ENCODE measurements at places on chromosomes 3 and 15.

- no peak for DNase-seq
Measured at GRCh38 chr3:14837186-14837877, 18.6 kb downstream of the FGD5 start.

- DNase-seq, result no peak
Measured at GRCh38 chr3:196995027-196995426, 26.4 kb upstream of the PIGZ start.

DNA sequence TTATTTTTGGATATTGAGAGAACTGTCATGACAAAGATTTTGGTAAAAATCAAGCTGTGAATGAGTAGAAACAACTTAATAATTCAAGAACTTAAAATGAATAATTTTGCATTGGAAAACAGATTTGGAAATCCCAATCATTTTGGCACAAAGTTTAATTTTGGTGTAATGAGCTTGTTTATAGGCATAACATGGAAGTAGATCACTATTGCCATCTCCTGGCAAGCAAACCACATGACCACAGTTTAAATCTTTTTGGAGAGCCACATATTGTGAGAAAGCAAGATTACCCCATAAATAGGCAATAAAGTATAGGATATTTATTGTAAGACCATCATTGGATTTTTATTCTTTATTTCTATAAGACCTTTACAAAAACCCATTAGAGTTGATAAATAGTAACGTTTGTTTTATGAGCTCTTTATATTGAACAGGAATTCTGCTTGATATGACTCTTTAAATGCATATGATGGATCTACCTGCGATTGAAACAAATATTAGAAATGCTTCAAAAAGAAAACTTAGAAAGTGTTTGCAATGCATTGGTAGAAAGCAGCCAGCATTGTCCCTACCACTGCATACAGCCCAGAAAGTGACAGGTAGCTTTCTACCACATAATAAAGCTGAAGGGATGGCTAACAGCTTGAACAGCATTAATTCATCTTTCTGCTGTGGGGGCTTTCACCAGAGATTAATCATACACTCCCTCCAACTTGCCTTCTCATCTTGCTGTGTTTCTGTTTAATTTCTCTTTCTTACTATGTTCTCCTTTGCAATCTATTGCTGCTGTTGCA lies 766.8 kb downstream of the TBL1XR1 start:
- no peak for DNase-seq

DNA sequence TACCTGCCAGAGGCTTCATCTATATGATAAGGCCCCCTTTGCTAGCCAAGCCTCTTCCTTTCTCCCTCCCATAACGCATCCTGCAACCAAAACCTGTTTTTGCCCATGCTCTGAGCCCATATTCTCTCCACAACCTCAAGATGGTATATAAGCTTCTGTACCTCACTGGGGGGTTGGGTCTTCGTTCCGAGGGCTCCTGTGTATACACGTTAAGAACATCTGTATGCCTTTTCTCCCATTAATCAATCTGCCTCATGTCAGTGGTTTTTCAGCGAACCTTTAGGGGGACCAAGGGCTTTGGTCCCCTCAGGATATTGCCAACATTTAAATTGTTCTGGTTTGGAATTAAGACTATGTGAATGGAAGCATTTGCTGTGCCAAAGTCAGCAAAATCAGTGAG lies 168.0 kb downstream of the PEX5L start:
- no peak for DNase-seq

- no peak for DNase-seq
Measured at GRCh38 chr3:56413911-56414310, 54.4 kb downstream of the ERC2 start.

GRCh38 chr3:10366651-10367101 lies 45.8 kb upstream of the SEC13 start:
- DNase-seq, result peak; percentile 41

GRCh38 chr15:81481346-81481745 lies 107.3 kb upstream of the TMC3 start:
- DNase-seq, result no peak

GRCh38 chr3:54985856-54986255 lies 58.0 kb upstream of the LRTM1 start:
- DNase-seq, result no peak

DNA sequence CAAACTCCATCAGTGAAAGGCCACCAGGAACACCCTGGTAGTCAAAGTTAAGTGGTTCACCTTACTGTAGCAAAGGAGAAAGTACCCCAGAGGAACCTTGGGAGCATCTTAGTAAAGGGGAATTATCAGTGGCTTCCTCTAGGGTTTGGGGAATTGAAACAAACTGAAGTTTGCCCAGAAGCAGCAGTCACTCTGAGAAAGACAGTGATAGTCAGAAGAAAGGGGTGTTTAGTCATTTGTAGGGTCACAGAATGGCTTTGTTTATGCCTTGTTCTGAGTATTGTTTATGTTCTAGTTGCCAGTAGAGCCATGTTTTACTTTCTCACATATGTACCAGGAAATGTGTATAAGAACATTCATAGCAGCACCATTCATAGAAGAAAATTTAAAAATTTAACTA lies 93.8 kb downstream of the FHIT start:
- no peak for DNase-seq

DNA sequence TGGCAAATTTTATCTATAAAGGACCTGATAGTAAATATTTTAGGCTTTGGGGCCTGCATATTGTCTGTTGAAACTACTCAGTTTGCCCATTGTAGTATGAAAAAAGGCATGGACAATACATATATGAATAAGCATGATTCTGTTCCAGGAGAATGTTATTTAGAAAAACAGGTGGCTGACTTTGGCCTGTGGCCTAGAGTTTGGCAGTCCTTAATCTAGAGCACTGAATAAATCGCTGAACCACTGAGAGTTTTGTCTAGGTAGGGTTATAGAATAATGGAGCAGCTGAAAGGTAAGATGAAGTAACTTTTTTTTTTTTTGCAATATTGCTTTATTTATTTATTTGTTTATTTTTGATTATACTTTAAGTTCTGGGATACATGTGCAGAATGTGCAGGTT lies 75.0 kb downstream of the LRRC49 start:
- DNase-seq, result no peak

GRCh38 chr3:66953934-66954445 lies 44.1 kb upstream of the KBTBD8 start:
- DNase-seq, result no peak

GRCh38 chr3:128355543-128355919 lies 111.2 kb downstream of the DNAJB8 start:
- no peak for DNase-seq

All from stimulated activated naive CD4-positive, alpha-beta T cell treated with Interleukin-2 at 50 U/mL for 16 hours (primary cell).